ENCODE measurements at places on chromosomes 13 and 19.
A peak's percentile ranks its signal among the peaks of the same experiment; 100 is the strongest.

GRCh38 chr13:61592489-61592888 lies 176.8 kb upstream of the PCDH20 start:
- no peak for DNase-seq

GRCh38 chr19:10431943-10432735 lies 11.8 kb downstream of the PDE4A start:
- DNase-seq: peak; percentile 74

GRCh38 chr13:112366907-112367646 lies 9.1 kb upstream of the SPACA7 start:
- DNase-seq: no peak

GRCh38 chr13:40494946-40495620 lies 171.4 kb downstream of the FOXO1 start:
- no peak for DNase-seq

GRCh38 chr13:27170516-27171243 lies 931 bp downstream of the USP12 start:
- peak; percentile 94 for DNase-seq

GRCh38 chr19:291006-291521 lies at the start of gene PLPP2:
Gene PLPP2 (minus strand): TSS chr19:291403. CDS start chr19:291336, 67 bp downstream.
- no peak for DNase-seq

DNA sequence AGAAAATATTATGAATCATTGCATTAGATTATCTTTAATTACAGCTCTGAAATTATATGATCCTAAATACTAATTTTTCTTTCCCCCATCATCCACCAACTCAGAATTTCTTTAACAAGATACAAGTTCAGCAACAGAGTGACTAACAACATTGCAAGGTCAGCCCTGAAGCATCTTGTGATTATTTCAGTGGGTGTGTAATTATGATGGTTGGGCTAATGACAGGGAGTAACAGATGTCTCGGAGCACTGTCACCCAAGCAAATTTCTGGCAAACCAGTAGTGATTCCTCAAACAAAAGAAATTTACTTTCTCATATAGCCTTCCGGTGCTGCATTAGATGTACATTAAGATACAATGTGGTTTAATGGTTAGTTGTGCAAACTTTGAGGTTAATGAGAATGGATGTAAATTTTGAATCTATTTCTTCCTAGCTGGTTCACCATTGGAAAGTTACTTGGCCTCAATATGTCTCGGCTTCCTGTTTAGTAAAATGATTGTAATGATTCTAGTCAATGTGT lies 238.9 kb downstream of the ITGBL1 start:
- DNase-seq: no peak
